Right renal cortex interstitium (tissue), 3 donors: ENCODE measurements at places on chromosomes 11 and 22. TPM values are rescaled to one million over a fixed set of nuclear protein-coding genes. Genes with fewer than 3 reads are reported as not detected.

Gene CCDC116
- polyA plus RNA-seq, result 0.17 TPM

DNA sequence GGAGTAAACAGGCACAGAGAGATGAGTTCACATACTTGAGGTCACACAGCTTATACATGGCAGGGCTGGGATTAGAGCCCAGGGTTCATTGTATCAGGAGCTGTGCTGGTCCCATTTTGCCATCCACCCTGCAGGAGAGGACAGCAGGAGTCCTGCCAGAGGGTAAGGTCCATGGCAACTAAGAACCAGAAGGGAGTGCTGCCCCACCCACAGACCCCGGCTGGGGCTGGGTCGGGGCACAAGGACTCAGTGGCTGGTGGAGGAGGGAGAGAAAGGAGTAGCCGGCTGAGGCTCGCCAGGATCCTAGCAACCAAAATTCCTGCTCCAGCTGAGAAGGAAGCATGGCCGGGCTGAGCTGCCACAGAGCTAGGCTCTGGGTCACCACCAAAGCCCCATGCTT lies 25.9 kb upstream of the TP53I11 start:
- DNase-seq, result no peak

Gene UQCR10
- 137 TPM for polyA plus RNA-seq

Gene PATE3
- not detected for polyA plus RNA-seq

Gene LRRC75B
- polyA plus RNA-seq, result 22.1 TPM

Gene TRPC6
- polyA plus RNA-seq, result 8.6 TPM

DNA sequence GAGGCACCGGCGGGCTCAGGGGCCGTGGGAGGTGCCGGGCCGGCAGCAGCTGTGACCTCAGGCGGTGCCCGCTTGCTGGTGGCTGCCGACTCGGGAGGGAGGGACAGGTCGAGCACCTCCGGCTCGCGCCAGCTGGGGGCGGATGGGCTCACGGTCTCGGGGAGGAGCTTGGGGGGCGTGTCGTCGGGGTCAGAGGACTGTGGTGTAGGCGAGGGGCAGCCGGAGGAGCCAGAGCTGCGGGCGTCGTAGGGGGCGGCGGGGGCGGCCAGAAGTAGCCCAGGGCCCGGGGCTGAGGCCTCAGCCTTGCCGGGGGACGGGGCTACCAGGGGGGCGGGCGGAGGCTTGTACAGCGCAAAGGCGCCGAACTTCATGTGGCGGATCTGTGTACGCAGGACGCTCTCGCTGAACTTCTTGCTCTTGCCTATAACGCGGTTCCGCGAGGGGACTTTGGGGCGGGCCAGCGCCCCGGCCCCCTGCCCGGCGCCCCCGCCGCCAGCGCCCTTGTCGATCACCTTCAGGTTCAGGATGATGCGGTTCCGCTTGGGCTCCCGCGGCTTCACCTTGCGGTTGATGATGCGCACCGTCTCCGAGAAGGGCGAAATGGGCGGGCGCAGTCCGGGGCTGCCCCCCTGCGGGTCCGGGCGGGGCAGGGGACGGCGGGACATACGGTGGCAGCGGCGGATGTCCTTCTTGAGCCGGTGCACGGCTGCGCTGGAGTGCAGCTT lies 5.5 kb downstream of the CBX6 start:
- DNase-seq, result no peak

Gene VSIG2
- polyA plus RNA-seq, result 4.4 TPM

Gene APOA5
- not detected for polyA plus RNA-seq

Gene OR5B21
- polyA plus RNA-seq, result not detected

GRCh38 chr11:123755344-123755743 lies 1.0 kb upstream of the OR6X1 start:
- DNase-seq, result no peak

DNA sequence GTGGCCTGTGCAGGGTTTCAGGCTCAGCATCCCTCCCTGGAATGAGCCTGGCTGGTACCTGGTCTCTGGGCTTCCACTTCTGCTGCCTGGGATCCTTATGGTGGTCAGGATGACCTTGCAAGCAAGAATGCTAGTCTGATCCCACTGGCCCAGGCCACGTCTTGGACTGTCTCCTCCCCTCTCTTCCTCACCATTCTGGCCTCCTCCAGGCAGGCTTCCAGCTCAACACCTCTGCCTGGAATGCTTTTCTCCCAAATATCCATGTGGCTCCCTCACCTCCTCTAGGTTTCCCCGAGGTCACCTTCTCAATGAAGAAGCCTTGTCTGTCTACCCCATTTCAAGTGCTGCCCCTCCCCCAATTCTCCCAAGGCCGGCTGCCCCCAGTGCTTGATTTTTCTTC lies 39.4 kb upstream of the ALX4 start:
- no peak for DNase-seq

Gene MMP13
- polyA plus RNA-seq, result not detected
